ENCODE measurements at places on chromosomes 12 and 14. TPM values are rescaled to one million over a fixed set of nuclear protein-coding genes. Genes with fewer than 3 reads are reported as not detected.

Gene OR9K2
- polyA plus RNA-seq, result not detected

Gene GPR68
- polyA plus RNA-seq, result 2.9 TPM

Gene IFNG-AS1
- 0.13 TPM for polyA plus RNA-seq

DNA sequence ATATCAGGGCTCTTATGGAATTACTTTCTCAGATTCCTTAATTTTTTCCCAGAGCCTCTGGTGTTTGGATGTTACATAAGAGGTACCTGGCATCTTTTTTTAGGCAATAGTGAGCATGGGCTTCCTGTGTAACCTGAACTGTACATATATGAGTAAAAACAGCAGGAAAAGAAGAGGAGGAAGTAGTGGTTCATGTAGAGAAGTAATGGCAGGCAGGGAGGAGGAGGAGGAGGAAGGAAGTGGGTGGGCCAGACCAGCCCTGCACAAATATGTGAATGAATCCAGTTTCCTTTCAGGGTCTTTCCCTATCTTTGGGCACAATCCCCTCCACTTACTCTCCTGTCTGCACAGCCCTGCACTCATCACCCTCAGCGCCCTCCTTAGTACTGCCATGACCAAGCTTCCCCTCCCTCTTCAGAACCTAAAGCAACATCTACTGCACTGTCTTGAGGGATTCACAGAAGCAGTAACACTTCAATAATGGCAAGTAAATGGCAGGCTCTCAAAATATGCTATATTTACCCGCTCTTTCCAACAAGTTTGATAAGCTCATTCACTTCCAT, 40.9 kb upstream of the GSG1 start:
- H3K36me3 ChIP-seq, result no peaks in the 10 kb centered on the region
- no peak overlapping the region for H3K4me3 ChIP-seq
- H3K27me3 ChIP-seq, result no peaks in the 10 kb centered on the region
- no peak for DNase-seq
- no peak overlapping the region for H3K27ac ChIP-seq

DNA sequence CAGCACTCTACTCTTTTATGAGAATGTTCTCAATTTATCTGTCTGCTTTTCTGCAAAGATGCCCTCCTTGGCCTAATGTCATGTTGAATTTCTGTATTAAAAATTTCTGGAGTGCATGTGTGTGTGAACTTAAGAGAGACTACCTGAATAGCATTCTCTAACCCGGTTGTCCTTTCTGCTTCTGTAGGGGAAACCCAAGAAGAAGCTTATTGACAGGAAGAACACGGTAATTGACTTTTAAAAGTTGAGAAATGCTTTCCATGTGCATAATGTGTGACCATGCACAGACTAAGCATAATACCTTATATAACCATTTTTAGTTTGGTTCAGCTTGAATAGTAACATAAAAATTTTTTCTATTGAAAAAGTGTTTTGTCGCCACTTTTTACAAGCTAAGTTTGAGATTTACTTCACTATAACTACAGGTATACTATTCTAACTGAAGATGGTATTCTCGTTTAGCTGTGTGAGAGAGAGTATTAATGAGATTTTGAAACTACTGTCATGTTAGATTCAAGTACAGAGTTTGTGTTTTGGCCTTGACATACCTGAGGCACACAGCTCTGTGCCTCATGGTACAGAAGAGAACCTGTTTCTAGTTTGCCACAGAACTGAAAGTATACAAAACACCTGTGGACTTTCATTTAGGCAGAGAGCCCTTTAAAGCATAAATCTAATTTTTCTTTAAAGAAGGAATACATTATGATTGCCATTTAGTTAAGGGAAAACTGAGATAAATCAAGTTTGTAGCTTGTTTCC, 96.8 kb downstream of the TTLL5 start:
- no peaks in the 10 kb centered on the region for H3K36me3 ChIP-seq
- no peak overlapping the region for H3K27ac ChIP-seq
- no peaks in the 10 kb centered on the region for H3K4me1 ChIP-seq
- DNase-seq, result no peak

GRCh38 chr12:2551412-2551900, 243.3 kb upstream of the FKBP4 start:
- no peak for DNase-seq
- peak overlapping the region; percentile 29 for H3K27ac ChIP-seq
- peaks cover 7% of the 10 kb centered on the region for H3K4me1 ChIP-seq
- H3K27me3 ChIP-seq, result peaks cover 4% of the 10 kb centered on the region
- H3K36me3 ChIP-seq, result no peaks in the 10 kb centered on the region

Gene LTBP2
- polyA plus RNA-seq, result 3.5 TPM

Gene PKP2
- 37.1 TPM for polyA plus RNA-seq

DNA sequence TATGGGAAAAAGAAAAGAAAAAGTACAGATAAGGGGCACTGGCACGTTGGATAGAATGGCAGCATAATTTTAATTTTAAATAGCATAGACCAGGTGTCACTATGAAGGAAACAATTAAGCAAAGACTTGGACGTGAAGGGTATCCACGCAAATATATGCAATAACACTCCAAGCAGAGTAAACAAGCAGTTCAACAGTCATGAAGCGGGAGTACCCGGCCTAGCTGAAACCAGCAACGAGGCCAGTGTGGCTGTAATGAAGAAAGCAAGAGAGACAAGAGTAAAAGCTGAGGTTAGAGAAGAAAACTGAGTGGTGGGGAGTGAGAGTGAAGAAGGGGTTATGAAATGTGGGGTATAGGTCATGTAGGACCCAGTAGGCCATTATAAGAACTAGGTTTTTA, 85.4 kb downstream of the BCL2L14 start:
- no peaks in the 10 kb centered on the region for H3K27me3 ChIP-seq
- peaks cover 36% of the 10 kb centered on the region for H3K36me3 ChIP-seq

- no peaks in the 10 kb centered on the region for H3K27me3 ChIP-seq
- H3K4me1 ChIP-seq, result no peaks in the 10 kb centered on the region
- H3K4me3 ChIP-seq, result no peak overlapping the region
- no peak overlapping the region for H3K27ac ChIP-seq
- DNase-seq, result no peak
Observed at GRCh38 chr12:65937161-65937641, 112.9 kb downstream of the HMGA2 start.

DNA sequence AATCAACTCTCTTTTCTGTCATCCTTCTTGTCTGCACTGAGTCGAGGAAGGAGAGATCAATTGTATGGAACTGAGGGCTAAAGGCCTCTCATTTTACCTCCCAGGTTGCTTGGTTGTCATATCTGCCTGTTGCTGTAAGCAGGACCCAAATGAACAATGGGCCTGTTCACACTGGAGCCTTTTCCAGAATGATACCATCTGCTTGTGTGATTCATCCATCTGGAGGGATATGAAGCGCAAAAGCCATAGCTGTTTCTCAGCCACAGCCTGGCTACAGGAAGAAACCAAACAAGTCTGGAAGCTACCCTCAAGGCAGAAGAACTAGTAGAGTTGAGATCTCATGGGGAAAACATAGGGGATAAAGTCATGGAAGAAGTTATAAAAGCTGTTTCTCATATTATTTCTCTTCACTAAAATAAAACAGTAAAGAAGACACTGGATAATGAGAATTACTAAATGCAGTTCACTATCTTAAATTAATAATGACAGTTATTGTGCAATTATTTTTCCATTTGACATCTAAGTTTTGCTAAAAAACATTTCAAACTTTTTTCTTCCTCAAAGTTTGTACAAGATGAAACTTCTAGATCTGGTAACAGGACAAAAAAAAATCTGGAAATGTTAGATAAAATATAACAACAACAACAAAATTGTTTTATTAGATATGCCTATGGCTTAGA, 106.3 kb downstream of the SPTSSA start:
- H3K4me1 ChIP-seq, result peaks cover 3% of the 10 kb centered on the region
- no peaks in the 10 kb centered on the region for H3K36me3 ChIP-seq

DNA sequence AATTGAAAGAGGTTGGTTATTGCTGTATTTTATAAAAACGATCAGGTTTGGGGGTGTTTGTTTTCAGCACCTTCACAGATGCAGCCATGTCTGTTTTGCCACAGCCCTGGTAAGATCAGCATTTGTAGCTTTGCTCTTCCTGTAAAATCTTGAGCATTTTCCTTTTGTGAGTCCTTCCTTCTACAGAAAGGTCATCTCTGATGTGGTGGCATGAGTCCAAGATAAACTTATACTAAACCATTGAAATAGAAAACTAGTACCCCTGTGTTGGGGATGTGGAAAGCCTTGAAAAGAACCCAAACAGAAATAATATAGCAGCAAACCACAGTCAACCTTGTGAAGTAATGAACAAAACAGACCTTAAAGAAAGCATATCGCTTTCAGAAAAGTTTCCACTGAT, 85.5 kb downstream of the TGFB3 start:
- no peak overlapping the region for H3K4me3 ChIP-seq
- H3K4me1 ChIP-seq, result no peaks in the 10 kb centered on the region
- no peak overlapping the region for H3K27ac ChIP-seq
- H3K27me3 ChIP-seq, result no peaks in the 10 kb centered on the region
- DNase-seq, result no peak
